Kidney glomerular epithelial cell (primary cell): ENCODE measurements at places on chromosomes 13 and 19.

- peak; percentile 43 for DNase-seq
Measured at GRCh38 chr19:53365899-53366493, 491 bp downstream of the ZNF525 start.

DNA sequence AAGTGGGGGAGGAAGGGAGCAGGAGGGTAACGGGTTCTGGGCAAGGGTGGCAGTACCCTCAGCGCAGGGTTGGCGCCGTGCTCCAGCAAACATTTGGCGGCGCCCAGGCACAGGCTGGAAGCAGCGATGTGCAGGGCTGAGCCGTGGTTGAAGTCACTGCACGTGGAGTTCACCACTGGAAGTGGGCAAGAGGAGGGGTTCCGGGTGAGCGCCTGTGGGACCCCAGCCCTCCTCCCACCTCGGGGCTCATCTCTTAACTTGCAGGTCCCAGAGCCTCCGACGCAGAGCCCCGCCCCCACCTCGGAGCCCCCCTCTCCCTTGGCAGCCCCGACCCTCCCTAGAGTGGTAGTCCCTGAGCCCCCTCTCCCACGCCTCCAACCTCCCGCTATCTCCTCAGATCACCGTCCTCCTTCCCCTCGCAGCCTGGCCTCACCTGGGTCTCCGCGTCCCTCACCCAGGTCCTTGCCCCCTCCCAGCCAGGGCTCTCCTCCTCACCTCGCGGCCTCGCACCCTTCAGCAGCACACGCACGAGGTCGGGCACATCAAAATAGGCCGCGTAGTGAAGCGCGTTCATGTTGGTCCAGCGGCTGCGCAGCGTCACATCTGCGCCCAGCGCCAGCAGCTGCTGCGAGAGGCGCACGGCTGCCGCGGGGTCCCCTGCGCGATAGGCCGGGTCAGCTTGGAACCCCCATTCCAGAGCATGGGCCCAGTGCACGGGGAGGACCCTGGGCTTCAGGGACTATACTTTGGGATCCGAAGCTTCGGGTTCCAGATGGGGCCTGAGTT is 6.4 kb downstream of the CLIP3 start:
- DNase-seq, result no peak

- DNase-seq, result no peak
Measured at GRCh38 chr19:2719232-2719735, 1.9 kb downstream of the DIRAS1 start.

- DNase-seq, result no peak
Measured at GRCh38 chr19:31064491-31064890, 284.7 kb downstream of the TSHZ3 start.
